Muscle of back (tissue), 13 donors: ENCODE measurements at places on chromosomes 11 and 22.

DNA sequence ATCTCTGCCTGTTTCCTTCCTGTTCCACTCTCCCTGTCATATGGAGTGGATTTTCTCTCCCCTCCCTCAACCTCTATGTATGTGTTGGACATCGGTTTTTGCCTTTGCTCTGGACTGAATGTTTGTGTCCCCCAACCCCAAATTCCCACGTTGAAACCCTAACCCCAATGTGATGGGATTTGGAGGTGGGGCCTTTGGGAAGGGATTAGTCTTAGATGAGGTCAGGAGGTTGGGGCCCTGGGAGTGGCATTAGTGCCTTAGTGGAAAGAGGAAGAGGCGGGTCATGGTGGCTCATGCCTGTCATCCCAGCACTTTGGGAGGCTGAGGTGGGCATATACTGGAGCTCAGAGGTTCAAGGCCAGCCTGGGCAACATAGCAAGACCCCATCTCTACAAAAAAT, 11.6 kb downstream of the TP53AIP1 start:
- no peak for DNase-seq

DNA sequence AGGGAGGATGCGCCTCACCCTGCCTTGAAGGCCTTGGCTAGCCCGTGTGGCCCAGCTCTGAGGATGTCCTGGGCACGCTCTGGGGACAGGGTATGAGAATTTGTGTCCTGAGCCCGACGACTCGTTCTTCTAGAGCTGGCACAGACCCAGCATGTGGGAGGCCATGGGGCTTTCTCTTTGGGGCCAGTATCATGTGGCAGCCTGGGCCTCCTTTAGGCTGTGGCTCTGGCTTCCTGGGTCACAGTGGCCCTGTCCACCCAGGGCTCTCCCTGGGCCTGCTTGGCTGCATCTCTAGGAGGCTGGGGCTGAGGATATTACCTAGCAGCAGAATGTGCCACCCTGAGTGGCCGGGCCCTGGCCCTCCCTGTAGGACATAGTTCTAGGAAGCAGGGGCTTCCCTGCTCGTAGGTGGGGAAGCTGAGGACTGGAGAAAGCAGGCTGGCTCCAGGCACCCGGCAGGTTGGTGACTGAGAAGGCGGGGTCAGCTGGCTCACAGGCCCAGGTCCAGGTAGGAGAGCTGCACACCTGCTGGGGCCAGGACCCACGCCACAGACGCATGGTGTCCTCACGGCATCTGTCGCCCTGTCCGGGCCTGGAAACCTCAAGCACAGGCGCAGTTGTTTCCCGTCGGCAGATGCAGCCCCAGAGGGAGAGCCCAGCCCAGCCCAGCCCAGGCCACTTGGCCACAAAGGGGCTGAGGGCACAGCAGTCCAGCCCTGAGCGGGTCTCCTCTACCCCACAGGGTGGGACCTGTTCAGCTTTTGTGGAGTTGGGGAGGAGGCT, 6.8 kb downstream of the CCDC188 start:
- DNase-seq = no peak

- no peak for DNase-seq
Measured at GRCh38 chr11:2899080-2899783, 13.7 kb upstream of the CDKN1C start.

- no peak for DNase-seq
Measured at GRCh38 chr11:8247312-8247711, 16.4 kb downstream of the LMO1 start.

DNA sequence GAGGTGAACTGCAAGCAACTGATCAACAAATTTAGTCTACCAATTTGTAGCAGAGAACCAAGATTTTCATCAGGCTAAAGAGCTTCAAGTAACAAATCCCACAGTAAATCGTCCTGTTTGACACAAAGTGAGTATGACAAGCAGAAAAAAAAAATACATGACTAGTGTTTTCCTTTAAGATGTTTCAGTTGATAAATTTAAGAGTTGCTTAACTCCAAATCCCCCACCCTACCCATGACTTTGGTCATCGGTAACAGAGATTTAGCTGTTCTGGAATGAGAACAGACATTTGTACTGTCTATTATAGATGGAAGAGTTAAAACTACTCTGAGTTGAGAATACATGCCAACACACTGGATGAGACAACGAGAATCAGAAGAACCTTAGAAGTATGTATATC, 165.0 kb upstream of the MTMR2 start:
- no peak for DNase-seq

- no peak for DNase-seq
Measured at GRCh38 chr11:27173545-27173944, 132.9 kb downstream of the BBOX1 start.

DNA sequence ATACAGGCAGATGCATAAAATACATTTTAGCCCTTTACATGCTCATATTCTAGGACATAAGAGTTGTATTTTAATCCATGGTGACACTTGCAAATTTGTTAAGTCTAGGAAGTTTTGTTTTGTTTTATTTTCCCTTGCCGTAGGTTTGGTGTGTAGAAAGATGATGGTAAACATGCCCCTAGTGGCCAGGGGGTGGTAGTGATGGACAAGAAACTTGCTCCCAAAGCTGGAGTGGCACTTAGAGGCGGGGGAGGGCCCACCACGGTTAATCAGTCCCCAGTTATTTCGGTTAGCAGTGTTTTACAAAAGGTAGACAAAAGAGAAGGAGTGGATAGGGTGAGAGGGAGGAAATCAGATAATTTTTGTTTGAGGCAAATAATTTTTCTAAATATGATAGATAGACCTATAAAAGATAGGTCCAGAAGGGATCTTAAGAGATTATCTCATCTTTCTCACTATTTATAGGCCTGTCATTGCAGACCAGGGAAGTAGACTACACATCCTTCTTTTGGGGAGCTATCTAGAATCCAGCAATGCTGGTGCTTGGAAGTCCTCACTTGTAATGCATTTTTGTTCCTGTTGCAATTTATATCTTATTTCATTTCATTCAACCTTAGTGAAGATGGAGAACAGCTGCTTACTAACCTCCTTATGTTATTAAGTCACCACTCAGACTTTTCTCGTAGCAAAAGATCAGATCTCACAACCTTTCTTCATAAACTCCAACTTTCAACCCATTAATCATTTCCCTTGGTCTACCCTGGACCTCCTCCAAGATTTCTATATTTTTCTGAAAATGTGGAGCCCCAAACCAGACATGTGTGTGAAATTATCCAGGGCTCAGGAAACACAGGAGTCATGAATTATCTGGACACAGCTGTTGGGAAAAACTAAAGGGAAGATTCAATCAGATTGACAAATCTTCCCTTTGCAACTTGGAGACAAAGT, 5.9 kb upstream of the BDNF start:
- no peak for DNase-seq

DNA sequence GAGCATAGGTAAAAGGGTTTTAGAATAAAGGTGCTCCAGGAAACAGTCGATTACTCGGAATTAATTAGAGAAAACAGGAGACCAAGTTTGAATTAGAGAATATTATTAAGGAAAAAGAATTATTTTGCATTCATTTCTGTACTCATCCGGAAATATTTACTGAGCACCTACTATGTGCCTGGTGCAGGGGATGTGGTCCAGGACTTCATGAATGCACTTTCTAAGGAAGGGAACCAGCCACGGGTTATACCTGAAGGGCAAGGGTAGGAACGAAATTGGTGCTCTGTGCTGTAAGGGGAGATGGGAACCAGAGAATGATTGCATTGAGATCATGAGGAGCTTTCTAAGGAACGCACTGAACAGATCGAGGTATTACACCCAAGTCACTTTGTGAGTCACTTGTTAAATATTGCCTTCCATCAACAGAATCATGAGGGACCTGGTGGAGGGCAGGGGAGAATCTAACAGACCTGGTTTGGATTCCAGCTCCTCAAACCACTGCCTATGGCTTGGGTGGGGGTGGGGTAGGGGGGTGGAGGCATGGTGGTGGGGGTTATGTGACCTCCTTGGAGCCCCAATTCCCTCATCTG, 40.9 kb downstream of the C11orf96 start:
- DNase-seq = no peak

- DNase-seq = peak; percentile 87
Measured at GRCh38 chr22:38872831-38873248, 824 bp upstream of the CBX6 start.

- DNase-seq = no peak
Measured at GRCh38 chr11:43786016-43786415, 94.6 kb upstream of the ALKBH3 start.

DNA sequence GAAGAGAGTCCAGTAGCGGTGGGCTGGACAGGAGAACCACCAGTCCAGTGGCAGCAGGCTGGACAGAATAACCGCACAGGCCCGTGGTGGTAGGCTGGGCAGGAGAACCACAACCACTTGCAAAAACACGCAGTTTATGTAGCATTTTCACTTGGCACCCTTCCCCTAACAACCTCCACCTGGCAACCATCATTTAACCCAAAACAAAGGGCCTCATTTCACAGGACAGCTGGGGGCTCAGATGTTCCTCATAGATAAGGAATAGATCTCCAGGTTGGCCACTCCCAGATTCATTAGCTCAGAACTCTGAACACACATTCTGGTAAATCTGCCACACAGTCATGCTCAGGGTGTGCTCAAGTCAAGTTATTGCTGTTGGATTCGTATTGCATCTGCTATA, 41.2 kb downstream of the SYTL2 start:
- DNase-seq = no peak

DNA sequence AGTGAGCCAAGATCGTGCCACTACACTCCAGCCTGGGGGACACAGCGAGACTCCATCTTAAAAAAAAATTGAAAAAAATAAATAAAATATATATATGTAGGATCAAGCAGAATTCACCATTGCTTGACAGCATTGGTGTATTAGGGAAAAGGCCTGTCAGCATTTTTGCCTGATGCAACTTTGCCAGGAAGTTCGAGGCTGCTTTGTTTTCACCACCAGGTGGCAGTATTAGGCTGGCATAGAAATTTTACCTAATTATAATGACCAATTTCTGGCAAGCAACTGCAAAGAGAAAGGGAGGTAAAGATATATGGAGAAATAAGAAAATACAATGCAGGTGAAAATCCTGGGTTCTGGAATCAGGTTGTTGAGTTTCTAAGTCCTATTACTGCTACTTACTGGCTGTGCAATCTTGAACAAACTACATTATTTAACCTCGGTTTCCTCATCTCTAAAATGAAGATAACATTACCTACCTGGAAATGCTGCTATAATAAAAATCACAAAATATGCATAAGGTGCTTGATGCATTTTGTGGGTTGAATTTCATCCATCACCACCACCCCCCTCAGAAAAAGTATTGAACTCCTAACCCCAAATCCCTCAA, 24.7 kb downstream of the LAYN start:
- DNase-seq = peak; percentile 81
